ENCODE measurements at places on chromosomes 12 and 14.
A peak's percentile ranks its signal among the peaks of the same experiment; 100 is the strongest.

DNA sequence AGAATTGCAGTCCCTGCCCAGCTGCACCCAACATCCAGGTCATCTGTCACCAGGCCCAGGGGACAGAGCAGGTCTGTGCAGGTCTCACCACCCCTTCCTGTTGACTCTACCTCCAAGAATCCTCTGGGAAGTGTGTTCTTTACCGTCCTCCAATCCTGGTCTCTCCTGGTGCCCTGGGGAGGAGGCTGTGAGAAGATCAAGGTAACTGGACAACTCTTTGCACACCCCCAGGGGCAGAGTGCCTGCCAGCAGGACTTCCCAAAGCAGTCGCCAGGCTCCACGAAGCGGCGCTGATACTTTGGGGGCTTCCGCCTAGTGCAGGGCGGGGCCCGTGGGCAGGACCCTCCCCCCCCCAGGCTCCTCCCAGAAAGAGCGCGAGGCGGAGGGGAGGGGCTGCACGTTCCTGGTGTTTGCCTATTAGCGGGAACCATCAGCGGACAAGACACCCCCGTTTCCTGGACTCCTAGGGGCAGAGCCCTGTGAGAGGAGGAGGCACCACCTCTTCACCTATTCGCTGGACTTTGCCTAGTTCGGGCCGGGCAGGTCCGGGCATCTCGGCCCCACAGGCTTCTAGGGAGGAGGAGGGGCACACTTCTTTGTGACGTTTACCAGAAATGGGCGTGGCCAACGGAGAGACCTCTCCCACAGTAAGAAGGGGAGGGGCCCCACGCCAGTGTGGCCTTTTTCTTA is 918.0 kb downstream of the AACS start:
- DNase-seq: peak; percentile 75

DNA sequence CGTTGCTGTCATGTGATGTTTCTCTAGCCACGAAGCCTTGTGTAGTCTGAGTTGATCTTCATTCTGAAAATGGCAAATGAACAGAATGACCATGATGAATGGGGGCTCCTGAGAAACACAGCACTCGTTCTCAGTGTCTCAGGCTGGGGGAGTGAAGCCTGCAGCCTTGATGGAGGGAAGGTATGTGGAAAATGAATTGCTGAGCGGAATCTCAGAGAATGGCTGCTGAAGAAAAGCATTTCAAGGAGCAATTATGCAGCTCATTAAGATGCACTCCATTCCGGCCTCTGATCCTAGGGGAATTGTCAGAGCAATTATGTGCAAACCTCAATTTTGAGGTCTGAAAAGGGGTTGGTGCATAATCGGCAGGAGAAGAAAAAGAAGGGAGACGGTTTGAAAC is 167.1 kb downstream of the CHST11 start:
- DNase-seq: no peak

- DNase-seq: no peak
Measured at GRCh38 chr12:119666900-119667576, 895 bp upstream of the PRKAB1 start.

- DNase-seq: no peak
Measured at GRCh38 chr12:129076441-129077320, 223.4 kb downstream of the GLT1D1 start.

DNA sequence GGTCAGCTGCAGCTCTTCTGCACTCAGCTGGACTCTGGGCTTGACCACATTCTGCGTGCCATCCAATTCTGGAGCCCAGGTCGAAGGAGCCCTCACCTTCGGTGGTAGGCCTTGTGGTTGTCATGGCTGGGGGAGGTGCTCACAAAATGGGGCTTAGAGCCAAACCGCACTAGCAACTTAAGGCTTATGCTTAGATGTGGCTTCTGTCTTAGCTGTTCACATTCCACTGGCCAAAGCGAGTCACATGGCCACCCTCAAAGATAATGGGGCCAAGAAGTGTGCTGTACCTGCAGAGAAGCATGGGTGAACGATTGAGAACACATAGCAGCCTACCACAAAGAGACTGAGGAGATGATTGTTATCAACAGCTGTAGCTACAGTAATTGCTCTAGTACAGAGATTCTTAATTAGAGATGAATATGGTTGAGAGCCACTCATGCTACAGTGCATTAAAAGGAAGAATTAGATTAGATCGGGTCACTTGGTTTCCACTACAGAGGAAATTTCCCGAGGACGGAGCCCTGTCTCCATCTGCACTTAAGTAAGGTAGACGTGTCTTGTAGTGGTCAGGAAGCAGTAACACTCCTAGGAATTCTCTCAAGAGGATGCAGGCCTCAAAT is 334.6 kb upstream of the FKBP4 start:
- DNase-seq: no peak

- DNase-seq: no peak
Measured at GRCh38 chr14:104244221-104245011, 106.0 kb downstream of the KIF26A start.

- peak; percentile 35 for DNase-seq
Measured at GRCh38 chr12:47841910-47842309, 22.2 kb upstream of the HDAC7 start.

DNA sequence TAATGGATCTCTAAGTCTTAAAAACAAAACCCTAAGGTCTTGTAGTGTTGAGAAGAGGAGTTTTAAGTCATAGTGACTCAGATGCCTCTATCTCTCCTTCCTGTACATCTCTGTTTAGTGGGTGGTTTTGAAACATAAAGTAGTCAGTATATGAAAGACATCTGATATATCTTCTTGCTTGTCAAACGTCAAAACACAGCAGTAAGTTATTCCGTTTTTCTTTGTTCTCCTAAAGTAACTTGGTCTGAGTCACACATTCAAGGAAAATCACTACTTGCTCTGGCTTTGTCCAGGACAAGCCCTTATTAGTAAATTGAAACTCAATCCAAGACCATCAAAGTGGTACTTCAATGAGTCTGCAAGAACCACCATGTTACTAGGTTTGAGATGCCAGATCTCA is 1172.5 kb downstream of the BCL11B start:
- DNase-seq: no peak

GRCh38 chr14:98077176-98077575 is 1194.8 kb downstream of the BCL11B start:
- DNase-seq: no peak

- no peak for DNase-seq
Measured at GRCh38 chr12:57384478-57384877, 46.4 kb downstream of the R3HDM2 start.

- no peak for DNase-seq
Measured at GRCh38 chr12:53966085-53966384, 6.9 kb upstream of the HOXC11 start.

- no peak for DNase-seq
Measured at GRCh38 chr12:103819892-103820291, 21.1 kb downstream of the NT5DC3 start.

GRCh38 chr14:75366963-75367362 is 60.9 kb upstream of the JDP2 start:
- no peak for DNase-seq

DNA sequence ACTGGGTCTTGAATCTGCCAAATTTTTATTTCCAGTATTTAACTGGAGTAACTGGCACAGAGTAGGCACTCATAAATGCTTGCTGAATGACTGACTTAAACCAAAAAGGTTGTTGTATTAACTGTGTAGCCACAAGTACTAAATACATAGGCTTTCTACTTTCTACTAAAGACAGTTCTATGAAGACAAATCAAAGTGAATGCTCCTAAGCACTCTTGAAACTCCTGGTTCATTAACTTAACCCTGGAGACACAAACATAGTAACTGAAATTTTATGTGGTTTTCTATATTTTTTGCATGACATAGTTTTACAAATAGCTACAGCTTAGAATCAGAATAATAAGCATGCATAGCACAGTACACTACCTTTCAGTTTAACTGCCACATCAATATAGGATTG is 70.4 kb downstream of the TXNDC16 start:
- no peak for DNase-seq

DNA sequence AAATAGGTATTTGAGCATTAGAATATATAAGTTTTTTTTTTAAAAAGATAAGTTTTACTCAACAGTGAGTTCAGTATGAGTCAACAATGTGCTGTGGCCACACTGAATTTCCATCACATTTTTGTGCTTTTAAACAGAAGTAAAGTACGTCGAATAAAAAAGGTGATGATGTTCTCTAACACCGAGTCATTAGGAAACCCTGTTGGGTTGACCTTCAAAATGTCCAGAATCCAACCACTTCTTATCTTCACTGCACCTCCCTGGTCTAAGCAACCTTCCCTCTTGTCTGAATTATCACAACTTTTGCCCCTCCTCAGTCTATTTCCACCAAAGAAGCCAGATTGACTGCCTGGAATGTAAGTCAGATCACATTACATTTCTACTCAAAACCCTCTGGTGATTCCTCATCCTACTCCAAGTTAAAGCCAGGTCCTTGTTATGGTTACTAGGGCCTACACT is 43.0 kb upstream of the SYCP3 start:
- no peak for DNase-seq

DNA sequence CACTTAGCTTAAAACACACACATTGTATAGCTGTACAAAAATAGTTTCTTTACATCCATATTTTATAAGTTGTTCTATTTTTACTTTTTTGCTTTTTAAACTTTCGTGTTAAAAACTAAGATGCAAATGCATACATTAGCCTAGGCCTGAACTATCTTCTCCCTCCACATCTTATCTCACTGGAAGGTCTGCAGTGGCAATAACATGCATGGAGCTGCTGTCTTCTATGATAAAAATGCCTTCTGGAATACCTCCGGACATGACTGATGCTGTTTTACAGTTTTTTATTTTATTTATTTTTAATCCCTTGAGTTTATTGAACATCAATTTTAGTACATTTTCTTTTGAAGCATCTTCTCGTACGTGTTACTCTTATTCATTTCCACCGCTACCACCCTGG is 112.3 kb upstream of the TSPAN8 start:
- DNase-seq: no peak

DNA sequence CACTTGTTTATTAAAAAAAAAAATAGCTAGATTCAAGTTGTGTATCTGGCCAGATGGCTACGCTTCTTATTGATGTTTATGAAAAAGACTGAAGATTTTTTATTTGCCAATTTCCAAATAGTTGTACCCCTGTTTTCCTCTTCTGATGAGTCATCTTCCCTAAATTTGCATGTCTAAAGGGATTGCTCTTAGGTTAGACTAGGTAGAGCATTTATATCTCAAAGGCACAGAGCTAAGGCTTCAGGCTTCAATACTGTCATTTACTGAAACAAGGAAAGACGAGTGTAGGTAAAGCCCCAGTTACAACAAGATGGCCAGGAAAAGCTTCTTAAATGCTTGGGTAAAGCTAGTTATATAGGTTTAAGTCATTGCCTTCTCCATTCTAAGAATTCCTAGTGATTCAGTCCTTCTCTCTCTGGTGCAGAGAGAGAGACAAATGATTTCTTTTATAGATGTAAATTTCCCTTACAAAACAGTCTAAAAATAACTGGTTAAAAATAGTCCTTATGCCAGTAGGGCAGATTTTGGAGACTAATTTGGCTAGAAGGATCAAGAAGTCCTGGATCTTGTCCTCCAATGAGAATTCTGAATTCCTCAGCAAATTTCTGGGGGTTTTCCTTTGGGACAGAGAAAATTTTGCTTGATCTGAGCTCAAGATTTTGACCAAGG is 26.1 kb downstream of the LEMD3 start:
- DNase-seq: no peak

GRCh38 chr14:69651664-69652063 is 40.3 kb downstream of the SUSD6 start:
- DNase-seq: no peak

DNA sequence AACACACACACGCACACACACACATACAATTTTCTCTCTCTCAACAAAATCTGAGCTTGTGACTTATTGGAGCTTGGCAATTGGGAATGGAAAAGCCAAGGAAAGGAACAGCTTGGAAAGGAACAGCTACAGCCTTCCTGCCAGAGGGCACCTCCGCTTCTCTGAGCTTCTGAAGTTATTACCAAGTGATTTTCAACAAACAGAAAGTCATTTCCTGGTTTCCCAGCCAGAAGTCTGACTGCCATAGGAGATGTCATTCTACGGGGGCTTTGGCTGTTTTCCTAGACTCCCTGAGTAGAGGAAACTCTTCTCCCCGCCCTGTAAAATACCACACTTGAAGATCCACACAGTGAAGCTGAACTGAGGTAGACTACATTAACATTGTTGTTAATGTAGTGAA is 198.3 kb downstream of the CFAP54 start:
- no peak for DNase-seq

- DNase-seq: no peak
Measured at GRCh38 chr12:51460519-51460918, 35.9 kb downstream of the SLC4A8 start.

DNA sequence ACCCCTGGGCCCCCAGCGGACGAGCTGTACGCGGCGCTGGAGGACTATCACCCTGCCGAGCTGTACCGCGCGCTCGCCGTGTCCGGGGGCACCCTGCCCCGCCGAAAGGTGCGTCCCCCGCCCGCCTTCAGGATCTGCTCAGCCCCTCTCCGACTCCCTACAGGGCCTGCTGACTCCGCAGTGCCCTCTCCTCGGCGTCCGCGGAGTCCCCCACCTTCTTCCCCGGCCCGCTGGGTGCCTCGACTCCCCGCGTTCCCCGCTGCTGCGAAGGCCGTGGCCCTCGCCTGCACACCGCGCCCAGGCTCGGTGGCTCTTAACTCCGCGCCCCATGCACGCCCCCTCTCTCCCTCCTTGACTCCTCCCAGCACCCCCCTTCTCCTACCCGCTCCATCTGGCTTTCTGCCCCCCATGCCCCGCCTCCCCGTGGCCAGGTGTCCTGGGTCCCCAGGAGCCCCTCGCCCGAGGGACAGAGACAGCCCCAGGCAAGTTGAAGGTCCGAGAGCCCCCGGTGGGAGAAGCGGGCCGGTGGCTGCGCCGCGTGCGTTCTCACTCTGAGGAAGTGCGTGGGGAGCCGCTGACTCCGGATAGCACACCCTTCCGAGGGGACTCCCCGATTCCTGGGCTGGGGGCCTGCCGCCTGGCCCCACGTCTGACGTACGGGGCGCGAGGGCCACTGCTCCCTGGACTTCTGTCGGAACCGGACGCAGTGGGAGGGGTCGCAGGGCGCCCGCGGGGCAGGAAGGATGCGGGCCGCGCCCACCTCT is 594 bp downstream of the TAMALIN start:
- DNase-seq: no peak

DNA sequence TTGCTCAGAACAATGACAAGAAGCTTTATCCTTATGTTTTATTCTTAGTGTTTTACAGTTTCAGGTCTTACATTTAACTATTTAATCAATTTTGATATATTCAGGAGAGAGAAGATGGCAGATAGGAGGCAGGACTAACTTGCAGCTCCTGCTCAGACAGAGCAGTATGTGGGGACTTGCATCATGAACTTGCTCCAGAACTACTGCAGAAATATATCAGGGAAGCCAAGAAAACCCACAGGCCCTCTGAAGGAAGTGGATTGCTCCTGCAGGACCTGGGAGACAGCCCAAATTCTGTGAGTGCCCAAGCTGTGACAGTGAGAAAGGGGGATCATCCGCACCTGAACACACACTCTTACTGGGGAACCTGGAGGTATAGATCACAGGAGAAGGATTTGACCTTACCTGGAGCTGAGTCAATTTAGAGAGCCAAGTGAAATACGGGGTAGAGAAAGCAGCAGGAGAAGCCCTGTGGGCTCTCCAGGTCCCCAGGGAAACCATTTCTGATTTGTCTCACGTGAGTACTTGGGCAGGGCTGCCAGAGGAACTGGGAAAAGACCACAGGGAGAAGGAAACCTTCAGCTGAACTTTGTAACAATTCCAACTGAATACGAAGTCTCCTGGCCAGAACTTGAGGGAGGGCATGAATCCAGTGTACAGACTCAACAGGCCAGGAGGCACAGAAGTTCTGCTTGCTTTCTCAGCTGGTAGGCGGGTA is 28.9 kb upstream of the TSPAN8 start:
- no peak for DNase-seq
